ENCODE measurements at places on chromosomes 11 and 22.

DNA sequence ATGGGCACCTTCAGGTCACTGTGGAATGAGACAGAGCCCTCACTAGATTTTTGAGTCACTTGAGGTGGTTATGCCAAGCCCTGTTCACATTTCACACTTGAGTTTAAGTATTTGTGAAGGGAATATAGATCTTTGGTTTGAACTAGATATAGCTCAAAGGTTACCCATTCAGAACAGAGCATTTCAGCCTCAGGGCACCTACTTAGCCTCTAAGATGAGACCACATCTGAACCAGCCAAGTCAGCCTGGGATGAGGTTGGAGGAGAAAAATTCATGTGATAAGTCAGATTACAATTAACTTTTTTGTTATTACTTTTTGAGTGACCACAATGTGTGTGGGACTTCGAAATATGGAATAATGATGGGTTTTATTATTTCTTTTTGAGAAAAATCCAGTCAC is 127.8 kb downstream of the TEAD1 start:
- DNase-seq, result no peak

- no peak for DNase-seq
These were observed 56.3 kb upstream of the ZBTB44 start for GRCh38 chr11:130370845-130371590.

GRCh38 chr11:119626197-119626841 is 102.7 kb downstream of the NECTIN1 start:
- DNase-seq, result no peak

DNA sequence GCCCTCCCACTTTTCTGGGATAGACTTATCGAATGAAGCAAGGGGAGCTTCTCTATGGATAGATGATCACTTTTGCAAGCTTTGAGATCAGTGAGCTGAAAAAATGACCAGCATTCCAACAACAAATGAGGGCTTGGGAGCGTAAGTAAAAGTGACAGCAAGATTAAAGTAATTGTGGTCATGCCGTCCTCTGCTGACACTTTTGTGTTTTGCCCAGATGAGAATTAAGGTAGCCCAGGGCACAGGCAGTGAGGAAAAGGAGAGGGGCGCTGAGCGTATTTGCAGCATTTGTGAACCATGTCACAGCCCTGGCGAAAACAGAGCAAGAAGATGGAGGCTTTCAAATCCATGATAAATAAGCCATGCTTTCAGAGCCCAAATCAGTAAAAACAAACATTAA is 24.6 kb upstream of the TMA7B start:
- DNase-seq, result no peak

GRCh38 chr22:48939441-48940265 is 888.0 kb downstream of the BRD1 start:
- no peak for DNase-seq

DNA sequence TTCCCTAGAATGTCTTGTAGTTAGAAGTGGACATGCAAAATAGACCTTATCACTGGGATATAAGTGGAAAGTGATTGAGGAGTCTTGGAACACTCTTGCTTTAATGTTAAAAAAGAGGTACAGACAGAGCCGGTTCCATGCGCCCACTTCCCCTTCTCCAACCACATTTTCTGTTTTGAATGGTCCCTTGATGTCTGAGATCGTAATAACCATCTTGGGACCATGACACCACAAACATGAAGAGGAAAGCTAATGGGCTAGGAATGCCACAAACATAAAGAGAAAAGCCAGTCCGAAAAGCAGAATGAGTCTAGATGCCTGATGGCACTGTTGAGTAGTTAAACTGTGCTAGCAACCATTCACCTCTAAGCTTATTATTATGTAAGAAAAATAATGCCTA is 54.8 kb upstream of the SPON1 start:
- no peak for DNase-seq

- no peak for DNase-seq
These were observed 6.3 kb downstream of the MIEF1 start for GRCh38 chr22:39508393-39508792.

GRCh38 chr22:24180316-24181087 is 785 bp upstream of the SUSD2 start:
- DNase-seq, result no peak

Measured in non-pigmented ciliary epithelial cell (primary cell).